Hepatic stellate cell (primary cell): ENCODE measurements at places on chromosomes 5 and 9.

- DNase-seq: no peak
Observed at GRCh38 chr9:87337335-87338087, 160.2 kb upstream of the DAPK1 start.

- DNase-seq: no peak
Observed at GRCh38 chr9:137881591-137882505, 4.3 kb downstream of the CACNA1B start.

- DNase-seq: no peak
Observed at GRCh38 chr9:136520053-136520540, 25.8 kb downstream of the NOTCH1 start.

DNA sequence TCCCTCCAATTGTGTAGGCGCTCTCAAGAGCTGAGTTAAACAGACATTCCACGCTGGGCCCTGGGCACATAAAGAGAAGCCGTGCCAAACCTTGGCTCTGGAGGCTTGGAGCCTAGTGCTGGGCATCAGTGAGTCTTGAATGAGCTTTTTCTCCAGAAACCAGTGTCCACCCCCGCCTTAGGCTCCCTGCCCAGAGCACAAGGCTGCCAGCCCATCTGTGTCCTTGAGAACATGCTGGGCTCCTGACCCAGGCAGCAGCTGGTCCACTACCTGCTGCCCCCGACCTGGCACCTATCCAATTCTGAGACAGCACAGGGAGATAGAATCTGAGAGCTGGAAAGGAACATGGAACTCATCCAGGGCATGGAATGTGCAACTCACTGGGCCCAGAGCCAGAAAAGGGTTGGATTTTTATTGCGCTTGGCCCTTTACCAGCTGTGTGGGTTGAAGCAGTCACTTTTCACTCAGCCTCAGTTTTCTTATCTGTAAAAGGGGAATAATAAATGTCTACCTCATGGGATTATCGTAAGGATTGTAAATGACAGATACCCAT lies 92.4 kb upstream of the CPLX2 start:
- no peak for DNase-seq

- DNase-seq: peak; percentile 27
Observed at GRCh38 chr9:89605465-89606048, 745 bp downstream of the GADD45G start.

DNA sequence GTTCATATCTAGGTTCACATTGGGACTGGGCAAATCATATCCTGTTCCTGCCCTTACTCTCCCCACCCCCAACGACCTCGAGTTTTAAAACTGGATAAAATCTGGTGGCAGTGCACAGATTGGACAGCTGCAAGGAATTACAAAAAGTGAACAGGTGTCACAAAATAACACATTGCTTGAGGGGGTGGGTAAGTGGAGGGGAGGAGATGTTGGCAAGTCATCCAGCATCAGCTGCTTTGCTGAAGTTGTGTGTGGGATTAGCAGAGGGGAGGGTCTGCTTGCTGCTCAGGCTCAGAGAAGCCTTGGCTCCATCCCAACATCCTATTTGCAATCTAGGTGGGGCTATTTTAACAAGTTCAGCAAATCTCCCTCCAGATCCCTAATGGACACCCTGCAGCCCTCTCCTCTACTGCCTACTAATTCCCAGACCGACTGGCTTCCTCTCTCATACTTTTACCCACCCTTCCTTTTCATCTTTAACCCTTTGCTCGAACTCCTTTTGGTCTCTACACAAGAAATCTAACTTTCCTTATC lies 39.8 kb upstream of the SLC24A2 start:
- no peak for DNase-seq

DNA sequence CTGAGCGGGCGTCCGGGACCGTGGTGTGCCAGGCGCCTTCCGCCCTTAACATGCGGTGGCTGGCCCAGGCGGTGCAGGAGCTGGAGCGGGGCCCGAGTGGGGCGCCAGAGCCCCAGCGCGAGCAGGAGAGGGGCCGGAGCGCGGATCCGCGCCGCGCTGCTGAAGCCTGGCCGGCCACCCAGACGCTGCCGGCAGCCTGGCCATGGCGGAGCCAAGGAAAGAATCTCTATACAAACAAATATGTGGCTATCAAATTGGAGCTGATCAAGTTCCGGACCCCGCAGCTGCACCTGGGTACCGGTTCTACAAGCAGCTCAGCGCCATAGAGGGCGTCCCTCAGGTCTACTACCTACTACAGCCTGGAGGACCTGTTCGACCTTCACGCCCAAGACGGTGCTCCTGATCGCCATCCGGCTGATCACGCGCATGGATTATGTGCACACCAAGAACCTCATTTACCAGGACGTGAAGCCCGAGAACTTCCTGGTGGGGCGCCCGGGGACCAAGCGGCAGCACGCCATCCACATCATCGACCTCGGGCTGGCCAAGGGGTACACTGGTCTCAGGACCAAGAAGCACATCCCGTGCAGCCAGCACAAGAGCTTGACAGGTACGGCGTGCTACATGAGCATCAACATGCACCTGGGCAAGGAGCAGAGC lies 55.8 kb downstream of the JAK2 start:
- DNase-seq: no peak

GRCh38 chr5:131441184-131441583 lies 177.3 kb downstream of the CDC42SE2 start:
- no peak for DNase-seq

DNA sequence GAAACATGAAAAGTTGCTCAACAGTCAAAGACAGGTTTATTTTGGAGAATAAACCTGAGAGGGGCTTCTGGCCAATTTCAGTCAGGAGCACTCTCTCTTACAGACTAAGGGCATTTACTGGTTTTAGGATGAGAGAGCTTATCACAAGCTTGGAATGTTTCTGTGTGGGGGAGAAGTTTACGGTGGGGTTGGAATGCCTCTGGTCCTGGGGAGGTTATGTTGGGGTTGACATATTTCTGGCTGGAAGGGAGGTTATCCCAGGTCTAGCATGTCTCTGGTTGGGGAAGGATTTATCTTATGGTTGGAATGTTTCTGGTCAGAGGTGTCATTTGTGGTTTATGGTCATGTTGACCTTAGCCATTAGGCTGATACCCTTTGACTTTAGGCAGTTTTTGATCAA lies 1867.3 kb downstream of the EFNA5 start:
- DNase-seq: no peak

GRCh38 chr9:130337784-130338380 lies 72.3 kb downstream of the HMCN2 start:
- no peak for DNase-seq

GRCh38 chr5:124180875-124181461 lies 565.5 kb downstream of the ZNF608 start:
- DNase-seq: no peak

DNA sequence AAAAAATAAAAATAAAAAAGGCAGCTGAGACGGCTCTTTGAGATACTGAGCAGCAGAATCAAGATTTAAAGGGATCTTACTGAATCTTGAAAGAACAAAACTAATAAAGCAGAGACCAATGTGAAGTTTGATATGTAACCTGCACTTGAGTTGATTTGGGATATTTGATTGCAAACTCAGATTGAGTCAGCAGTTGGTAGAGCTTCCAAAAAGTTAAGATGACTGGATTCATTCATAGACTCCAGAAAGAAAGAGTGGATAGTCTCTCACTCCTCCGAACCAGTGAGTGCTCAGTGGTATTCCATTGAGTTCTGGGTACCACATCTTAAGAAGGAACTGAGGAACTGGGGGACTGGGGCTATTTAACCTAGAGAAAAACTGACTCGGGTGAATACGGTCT lies 52.7 kb upstream of the TESK1 start:
- no peak for DNase-seq

DNA sequence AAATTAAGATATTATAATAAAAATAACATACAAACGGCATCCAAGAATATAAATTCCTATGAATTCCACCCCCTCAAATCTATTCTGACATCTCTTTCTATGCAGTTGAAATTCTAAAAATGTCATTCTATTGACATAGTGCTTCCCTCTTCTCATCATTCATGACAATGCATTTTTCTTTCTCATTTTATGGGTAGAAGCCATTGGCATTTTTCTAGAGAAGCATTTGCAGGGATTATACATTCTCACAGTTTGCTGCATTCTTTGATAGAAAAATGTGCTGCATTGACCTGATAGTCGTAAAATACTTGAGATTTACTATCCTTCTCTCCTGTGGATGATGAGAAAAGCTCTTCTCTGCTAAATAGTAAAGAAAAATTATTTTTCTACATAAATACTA lies 760.9 kb upstream of the ACO1 start:
- DNase-seq: no peak

DNA sequence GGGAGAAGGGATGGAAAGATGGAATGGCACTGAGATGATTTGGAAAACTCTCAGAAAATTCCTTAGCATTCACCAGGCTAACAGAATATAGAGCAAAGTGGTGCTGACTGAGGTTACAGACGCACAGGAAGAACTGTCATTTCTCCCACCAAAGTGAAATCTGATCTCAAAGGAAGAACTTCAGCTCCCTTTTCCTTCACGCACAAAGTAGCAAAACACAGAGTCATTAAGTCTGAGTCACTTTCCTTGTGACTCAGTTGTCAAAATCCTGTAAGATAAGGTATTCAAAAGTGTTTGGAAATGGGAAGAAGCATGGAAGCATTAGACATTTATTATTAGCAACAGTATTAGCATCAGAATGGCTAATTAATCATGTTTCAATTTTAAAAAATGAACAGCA lies 11.7 kb downstream of the MPDZ start:
- peak; percentile 22 for DNase-seq

DNA sequence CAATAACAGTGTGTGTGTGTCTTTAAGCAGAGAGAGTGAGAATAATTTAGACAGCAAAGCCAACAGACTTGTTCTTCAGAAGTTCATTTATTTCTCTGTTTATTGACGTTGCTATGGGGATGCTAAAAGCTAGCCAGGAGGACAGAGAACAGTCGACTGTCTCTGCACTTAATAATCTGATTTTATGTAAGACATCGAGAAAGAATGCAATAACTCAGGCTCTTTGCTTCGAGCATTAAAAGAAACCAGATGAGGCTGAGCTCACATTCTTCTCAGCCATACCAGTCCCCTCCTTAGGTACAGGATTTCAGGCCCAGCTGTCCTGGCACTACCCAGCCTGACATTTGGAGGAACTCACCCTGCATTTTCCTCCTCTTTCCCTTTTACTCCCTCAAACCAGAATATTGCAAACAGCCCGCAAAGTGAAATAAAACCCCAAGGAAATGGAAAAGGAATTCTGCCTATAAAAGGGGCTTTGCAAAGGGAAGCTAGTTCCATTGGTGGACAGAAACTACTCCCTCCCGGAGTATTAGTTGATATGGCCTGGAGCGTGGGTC lies 44.5 kb upstream of the DPYSL3 start:
- peak; percentile 57 for DNase-seq

- DNase-seq: no peak
Observed at GRCh38 chr5:154834053-154834452, 16.4 kb downstream of the FAXDC2 start.

GRCh38 chr9:96022445-96023051 lies 147.1 kb downstream of the ERCC6L2 start:
- no peak for DNase-seq

DNA sequence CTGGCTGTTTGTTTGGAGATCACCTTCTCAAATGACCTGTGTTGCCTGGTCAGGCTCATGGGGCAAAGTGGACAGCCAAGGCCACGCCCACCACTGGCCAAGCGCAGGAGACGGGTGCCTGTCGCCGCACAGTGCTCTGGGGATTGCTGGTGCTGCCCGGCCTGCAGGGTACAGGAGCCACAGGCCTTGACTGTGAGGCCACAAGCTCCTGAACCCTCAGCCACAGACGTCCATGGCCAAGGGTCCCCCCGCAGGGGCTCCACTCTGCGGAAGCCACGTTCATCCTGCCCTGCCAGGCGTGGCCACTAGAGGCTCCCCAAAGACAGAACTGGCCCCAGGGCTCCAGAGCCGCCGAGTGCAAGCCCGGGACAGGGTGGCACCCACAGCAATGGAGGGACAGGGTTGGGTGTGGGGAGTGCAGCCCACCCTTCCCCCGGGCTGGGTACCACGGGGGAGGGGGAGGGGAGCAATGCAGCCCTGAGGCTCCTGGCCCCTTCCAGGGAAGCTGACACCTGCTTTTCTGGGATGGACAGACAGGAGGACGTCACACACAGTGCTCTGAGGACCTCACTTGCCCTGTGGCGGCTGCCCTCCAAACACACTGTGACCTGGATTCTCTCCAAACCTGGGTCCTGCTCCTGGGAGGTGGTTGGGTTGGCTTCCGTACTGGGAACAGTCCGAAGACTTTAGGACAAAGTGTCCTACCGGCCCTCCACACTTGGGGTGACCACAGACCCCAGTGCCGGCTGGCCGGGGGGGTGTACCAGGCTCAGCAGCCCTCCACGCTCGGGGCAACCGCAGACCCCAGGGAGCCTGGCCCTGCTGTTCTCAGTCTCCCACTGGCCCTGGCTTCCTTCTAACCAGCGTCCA lies 21.5 kb downstream of the TPPP start:
- DNase-seq: peak; percentile 86

- no peak for DNase-seq
Observed at GRCh38 chr5:172548311-172548731, 92.7 kb upstream of the NEURL1B start.

DNA sequence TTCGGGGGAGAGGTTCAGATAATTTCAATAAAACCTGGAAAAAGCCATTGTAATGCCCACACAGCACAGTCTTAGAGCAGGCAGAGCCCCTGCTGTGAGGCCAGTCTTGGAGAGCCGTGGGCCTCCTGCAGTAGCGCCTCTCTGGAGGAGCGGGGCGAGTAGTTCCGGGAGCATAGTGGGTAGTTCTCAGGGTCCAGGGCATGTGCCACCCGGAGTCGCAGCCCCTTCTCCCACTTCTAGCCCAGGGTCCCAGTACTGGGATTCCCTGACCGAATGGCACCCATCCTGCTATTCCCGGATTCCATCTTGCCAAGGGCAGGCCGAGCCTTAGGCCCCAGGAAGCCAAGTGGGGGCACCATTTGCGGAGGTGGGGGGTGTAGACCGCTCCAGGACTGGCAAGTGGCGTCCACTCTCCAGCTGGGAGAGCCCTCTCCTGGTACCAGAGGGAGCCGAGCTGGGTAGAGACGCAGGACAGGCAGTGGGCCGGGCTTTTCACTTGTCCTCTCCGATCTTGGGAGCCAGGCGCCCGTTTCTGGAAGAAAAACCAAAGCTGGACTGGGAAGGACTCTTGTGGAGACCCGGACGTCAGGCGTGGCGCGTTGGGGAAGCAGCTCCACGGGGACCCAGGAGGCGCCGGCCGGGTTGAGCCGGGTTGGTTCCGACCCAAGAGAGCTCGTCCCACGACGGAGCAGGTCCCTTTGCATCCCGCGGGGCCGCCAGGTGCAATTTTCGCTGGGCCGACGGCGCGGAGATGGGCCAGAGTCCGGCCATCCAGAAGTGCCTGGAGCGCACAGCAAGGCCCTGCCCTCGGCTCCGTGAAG lies 12.1 kb downstream of the PROP1 start:
- no peak for DNase-seq

DNA sequence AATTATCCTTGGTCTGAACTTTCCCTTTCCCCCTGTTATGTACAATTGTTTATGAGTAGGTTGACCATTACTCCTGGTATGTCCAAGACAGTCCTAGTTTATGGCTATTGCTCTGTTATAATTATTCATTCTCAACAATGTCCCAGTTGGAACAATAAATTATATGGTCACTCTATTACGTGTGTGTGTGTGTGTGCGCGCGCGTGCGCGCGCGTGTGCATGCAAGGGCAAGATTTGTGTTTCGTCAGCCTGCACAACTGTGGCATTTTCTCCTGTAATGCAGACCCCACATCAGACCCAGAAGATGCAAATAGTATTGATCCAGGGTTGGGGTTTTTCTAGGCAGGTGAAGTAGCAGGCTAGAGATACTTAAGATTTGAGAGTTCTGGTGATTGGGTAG lies 88.4 kb downstream of the ESM1 start:
- no peak for DNase-seq
